ENCODE measurements at places on chromosomes 12 and 14. TPM values are rescaled to one million over a fixed set of nuclear protein-coding genes. Genes with fewer than 3 reads are reported as not detected.

DNA sequence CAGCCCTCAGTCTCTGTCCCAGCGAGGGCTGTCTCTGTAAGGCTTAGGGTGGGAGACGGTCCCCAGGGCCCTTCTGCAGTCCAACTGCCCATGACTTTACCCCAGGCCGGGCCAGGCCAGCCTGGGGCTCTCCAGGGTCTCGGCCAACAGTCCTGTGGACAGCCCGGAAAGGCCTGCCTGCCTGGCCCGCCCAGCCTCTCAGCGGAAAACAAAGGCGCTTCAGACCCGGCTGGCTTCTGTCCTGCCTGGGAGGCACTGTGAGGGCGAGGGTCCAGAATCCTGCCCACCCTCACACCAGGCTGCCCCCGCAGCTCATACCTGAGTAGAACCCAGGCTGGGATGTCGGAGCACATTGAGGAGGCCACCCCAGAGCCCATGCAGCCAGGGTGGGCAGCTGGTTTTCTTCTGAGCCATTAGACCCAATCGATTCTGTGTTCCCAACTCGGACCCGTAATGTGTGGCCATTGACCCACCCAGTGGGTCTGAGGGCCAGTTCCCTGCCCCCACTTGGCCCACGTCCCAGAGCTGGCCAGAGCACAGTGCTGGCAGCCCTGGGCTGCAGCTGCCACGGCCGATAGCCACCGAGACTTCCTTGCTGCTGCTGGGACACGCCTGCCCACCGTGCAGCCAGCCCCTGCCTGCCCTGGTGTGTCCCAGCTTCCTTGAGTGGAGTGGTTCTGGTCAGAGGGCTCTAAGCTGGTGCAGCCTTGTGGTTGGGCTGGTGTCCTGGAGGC is 1.6 kb downstream of the CRIP2 start:
- DNase-seq = peak; percentile 34
- no peaks in the 10 kb centered on the region for H3K36me3 ChIP-seq
- peaks cover 67% of the 10 kb centered on the region for H3K27me3 ChIP-seq
- H3K27ac ChIP-seq = no peak overlapping the region
- H3K4me1 ChIP-seq = peaks cover 42% of the 10 kb centered on the region
- H3K4me3 ChIP-seq = peak overlapping the region; percentile 78

DNA sequence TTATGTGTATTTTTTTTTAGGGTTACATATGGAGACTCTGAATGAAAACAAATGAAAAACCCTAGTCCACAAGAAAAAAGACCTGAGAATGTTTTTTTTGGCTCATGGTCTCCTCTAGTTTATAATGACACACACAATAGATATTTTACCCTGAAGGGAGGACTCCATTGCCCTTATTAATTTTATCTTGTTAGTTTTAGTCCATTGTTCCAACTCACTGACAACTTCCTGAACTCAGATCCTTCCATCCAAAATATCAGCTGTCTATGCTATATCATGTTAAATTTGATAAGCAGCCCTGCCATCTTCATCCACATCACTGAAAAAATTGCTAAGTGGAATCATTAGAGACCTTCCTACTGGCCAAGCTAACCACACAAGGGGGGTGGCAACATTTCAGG is 232.1 kb downstream of the MON2 start:
- H3K27me3 ChIP-seq = no peaks in the 10 kb centered on the region
- DNase-seq = no peak
- H3K4me3 ChIP-seq = no peak overlapping the region

RBM23 gene
- 170 TPM for total RNA-seq

OLR1 gene
- total RNA-seq = not detected

RDH16 gene
- total RNA-seq = 1.2 TPM

SLC6A13 gene
- total RNA-seq = not detected

- no peaks in the 10 kb centered on the region for H3K36me3 ChIP-seq
- no peaks in the 10 kb centered on the region for H3K27me3 ChIP-seq
- H3K27ac ChIP-seq = no peak overlapping the region
- no peak overlapping the region for H3K4me3 ChIP-seq
- H3K4me1 ChIP-seq = no peaks in the 10 kb centered on the region
These were observed 855.8 kb downstream of the FSCB start for GRCh38 chr14:43651185-43651787.

GABARAPL1 gene
- total RNA-seq = 39.3 TPM

RAD51B gene
- 50.5 TPM for total RNA-seq

- H3K4me1 ChIP-seq = no peaks in the 10 kb centered on the region
- no peak overlapping the region for H3K27ac ChIP-seq
- H3K36me3 ChIP-seq = peaks cover 7% of the 10 kb centered on the region
These were observed 56.4 kb downstream of the UBR7 start for GRCh38 chr14:93263416-93263815.

MSRB3 gene
- 3.7 TPM for total RNA-seq

PLEKHD1 gene
- not detected for total RNA-seq

- H3K27ac ChIP-seq = no peak overlapping the region
- peak; percentile 42 for DNase-seq
- H3K4me3 ChIP-seq = no peak overlapping the region
These were observed 177.7 kb upstream of the RGS6 start for GRCh38 chr14:71754422-71755095.

GRCh38 chr12:118432812-118433545 is 56.6 kb downstream of the SUDS3 start:
- DNase-seq = no peak
- H3K4me1 ChIP-seq = no peaks in the 10 kb centered on the region
- H3K27ac ChIP-seq = no peak overlapping the region
- no peak overlapping the region for H3K4me3 ChIP-seq

PGAM5 gene
- total RNA-seq = 49.2 TPM

DNA sequence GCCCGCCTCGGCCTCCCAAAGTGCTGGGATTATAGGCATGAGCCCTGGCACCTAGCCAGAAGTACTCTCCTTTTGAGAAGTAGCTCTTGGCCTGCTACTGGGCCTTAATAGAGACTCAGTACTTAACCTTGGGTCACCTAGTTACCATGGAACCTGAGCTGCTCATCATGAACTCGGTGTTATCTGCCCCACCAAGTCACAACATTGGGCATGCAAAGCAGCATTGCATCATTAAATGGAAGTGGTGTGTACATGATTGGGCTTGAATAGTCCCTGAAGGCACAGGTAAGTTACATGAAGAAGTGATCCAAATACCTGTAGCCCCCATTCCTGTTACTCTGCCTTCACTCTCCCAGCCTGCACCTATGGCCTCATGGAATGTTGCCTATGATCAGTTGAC is 18.0 kb upstream of the ATF7 start:
- no peak overlapping the region for H3K27ac ChIP-seq
- no peak overlapping the region for H3K4me3 ChIP-seq
- H3K36me3 ChIP-seq = no peaks in the 10 kb centered on the region

DNA sequence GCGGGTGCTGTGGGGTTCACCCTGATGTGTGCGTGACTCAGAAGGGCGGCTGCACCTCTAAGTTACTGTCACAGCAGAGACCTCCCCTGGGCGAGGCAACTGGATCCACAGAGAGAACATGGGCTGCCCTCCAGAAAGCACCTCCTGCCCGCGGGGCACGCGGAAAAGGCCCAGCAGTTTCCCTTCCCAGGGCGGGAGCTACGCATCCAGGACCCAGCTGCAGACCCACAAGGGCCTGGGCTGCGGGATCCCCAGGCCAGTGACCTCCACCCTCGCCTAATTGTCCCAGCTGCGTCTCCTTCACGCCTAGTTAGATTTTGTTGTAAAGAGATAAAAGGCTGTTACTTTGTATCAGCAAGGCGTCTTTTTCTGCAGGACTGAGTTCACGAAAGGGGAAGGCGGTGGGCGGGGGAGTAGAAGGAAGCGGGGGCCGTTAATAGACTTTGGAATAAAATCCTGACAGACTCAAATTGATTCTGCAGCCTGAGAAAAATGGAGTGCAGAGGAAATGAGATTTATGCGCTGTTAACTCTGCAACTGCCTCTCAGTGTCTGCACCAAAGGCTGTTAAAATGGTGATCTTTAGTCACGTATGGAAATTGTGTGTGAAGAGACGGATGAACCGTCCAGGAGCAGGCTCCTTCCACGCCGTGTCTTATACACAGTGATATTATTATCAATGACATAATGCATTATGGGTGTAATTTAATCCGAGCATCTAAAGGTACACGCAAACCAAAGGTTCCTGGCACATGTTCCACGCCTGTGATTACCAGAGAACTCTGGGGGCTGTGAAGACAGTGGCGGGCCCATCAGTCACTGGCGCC is 65.9 kb upstream of the FBRSL1 start:
- no peaks in the 10 kb centered on the region for H3K36me3 ChIP-seq
- peak overlapping the region; percentile 14 for H3K4me3 ChIP-seq

KRT79 gene
- not detected for total RNA-seq

DNA sequence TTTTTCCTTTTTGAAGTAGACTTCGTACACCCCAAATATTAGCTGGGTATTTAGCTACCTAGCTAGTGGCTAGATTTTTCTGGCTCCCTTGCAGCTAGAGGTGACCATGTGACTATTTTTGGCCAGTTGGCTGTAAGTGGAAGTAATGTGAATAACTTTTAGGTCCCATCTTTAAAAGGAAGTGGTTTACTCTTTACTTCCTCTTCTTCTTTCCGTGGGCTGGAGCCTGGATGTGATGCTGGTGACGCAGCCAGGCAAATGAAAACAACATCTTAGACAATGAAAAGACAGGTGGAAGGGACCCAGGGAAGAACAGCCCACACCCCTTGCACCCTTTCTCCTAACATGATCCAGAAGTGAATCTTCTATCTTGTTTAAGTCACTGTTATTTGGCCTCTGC is 245.5 kb downstream of the ATP23 start:
- DNase-seq = no peak
- no peak overlapping the region for H3K27ac ChIP-seq
- peaks cover 11% of the 10 kb centered on the region for H3K4me1 ChIP-seq
- H3K27me3 ChIP-seq = no peaks in the 10 kb centered on the region
- no peaks in the 10 kb centered on the region for H3K36me3 ChIP-seq

GRCh38 chr12:67568055-67568454 is 80.5 kb upstream of the DYRK2 start:
- no peak overlapping the region for H3K4me3 ChIP-seq
- H3K27ac ChIP-seq = no peak overlapping the region
- no peak for DNase-seq

DNA sequence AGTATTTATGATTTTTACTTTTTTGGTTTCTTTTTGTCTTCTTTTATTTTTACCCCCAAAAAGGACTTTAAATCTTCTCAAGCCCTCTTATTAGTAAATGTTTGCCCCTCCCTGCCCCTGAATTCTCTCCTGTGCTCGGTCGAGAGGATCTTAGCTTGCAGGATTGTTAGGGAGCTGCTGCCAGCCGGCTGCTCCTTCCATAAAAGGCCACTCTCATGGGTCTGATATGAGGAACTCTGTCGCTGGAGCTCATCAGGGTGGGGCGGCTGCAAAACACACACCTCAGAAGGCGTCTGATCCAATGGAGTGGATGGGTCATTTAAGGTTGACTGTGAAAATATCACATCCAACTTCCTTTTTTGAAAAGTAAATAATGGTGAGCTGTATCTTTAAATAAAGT is 8.5 kb downstream of the LTBR start:
- no peaks in the 10 kb centered on the region for H3K4me1 ChIP-seq
- H3K36me3 ChIP-seq = no peaks in the 10 kb centered on the region
- H3K27ac ChIP-seq = no peak overlapping the region
- DNase-seq = no peak
- no peaks in the 10 kb centered on the region for H3K27me3 ChIP-seq

YEATS4 gene
- total RNA-seq = 159 TPM

MIP gene
- not detected for total RNA-seq

GRCh38 chr14:95226801-95227200 is 69.5 kb upstream of the DICER1 start:
- H3K4me1 ChIP-seq = peaks cover 6% of the 10 kb centered on the region
- DNase-seq = no peak
- no peak overlapping the region for H3K4me3 ChIP-seq
- H3K27me3 ChIP-seq = no peaks in the 10 kb centered on the region

DNA sequence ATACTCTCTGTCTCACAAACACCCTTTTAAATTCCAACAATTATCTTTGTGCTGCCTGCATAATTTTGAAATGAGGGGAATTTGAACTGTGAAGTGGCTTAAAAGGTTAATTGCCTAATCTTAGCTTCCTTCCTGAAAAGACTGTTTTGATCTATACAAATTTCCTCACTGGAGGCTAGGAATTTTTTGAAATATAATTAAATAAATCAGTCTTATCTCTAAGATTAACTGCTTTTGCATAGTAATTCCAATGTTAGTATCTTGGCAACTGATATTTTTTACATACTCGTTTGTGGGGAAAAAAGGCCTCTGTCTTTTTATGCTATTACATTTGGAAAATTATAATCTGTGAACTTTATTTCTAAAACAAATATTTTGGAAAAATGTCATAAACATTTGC is 498.5 kb downstream of the TMTC2 start:
- H3K36me3 ChIP-seq = no peaks in the 10 kb centered on the region
- DNase-seq = no peak
- H3K27ac ChIP-seq = peak overlapping the region; percentile 9
- H3K27me3 ChIP-seq = no peaks in the 10 kb centered on the region
- no peak overlapping the region for H3K4me3 ChIP-seq
- H3K4me1 ChIP-seq = peaks cover 23% of the 10 kb centered on the region

HOXC12 gene
- total RNA-seq = not detected

DNA sequence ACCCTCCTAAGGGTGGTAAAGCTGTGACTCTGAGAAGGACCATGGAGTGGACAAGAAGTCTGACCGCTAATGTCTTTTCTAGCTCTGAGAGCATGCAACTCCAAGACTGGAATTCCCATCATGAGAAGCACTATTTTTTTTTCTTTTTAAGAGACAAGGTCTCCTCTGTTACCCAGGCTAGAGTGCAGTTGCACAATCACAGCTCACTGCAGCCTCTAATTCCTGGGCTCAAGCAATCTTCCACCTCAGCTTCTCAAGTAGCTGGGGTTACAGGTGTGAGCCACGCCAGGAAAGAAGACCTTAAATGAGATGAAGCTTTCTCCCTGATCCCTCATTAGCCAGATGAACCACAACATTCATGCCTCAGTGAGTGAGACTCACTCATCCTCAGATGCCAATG is 19.2 kb downstream of the VDR start:
- no peak overlapping the region for H3K4me3 ChIP-seq
- no peak overlapping the region for H3K27ac ChIP-seq
- H3K36me3 ChIP-seq = no peaks in the 10 kb centered on the region
- H3K27me3 ChIP-seq = no peaks in the 10 kb centered on the region

- H3K27me3 ChIP-seq = no peaks in the 10 kb centered on the region
- H3K4me3 ChIP-seq = peak overlapping the region; percentile 39
- H3K27ac ChIP-seq = peak overlapping the region; percentile 86
These were observed 45.7 kb upstream of the OTX2 start for GRCh38 chr14:56855891-56856461.

DNA sequence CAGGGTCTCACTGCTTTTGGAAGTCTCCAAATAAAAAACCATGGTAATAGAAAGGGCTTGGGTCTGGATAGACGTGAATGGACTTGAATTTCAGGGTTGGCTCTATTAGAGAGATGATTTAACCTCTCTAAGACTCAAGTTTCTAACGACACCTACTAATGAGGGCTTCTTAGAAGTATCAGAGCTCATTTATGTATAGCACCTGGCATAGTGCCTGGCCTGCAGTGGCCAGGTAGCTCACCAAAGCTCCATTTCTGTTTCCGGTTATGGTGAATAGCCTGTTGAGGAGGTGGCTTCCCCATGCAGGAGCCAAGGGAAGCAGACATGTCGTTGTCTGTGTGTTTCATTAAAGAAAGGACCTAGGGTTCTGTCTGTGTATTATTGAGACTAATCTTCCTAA is 108.6 kb downstream of the ETV6 start:
- peaks cover 34% of the 10 kb centered on the region for H3K4me1 ChIP-seq
- no peak overlapping the region for H3K27ac ChIP-seq
- no peaks in the 10 kb centered on the region for H3K36me3 ChIP-seq
- H3K4me3 ChIP-seq = no peak overlapping the region

PAX9 gene
- not detected for total RNA-seq

UBE3B gene
- total RNA-seq = 28.4 TPM

- H3K27ac ChIP-seq = no peak overlapping the region
- no peak for DNase-seq
- no peaks in the 10 kb centered on the region for H3K4me1 ChIP-seq
- H3K36me3 ChIP-seq = no peaks in the 10 kb centered on the region
- H3K4me3 ChIP-seq = no peak overlapping the region
These were observed 13.3 kb upstream of the PZP start for GRCh38 chr12:9221483-9221882.
